ENCODE measurements at places on chromosomes 5 and 9.
A peak's percentile ranks its signal among the peaks of the same experiment; 100 is the strongest.

GRCh38 chr5:180670586-180671359 is 21.4 kb upstream of the FLT4 start:
- no peak overlapping the region for H3K27ac ChIP-seq
- H3K36me3 ChIP-seq, result no peaks in the 10 kb centered on the region
- no peak overlapping the region for H3K4me3 ChIP-seq
- peak; percentile 61 for DNase-seq
- H3K27me3 ChIP-seq, result peaks cover 26% of the 10 kb centered on the region
- no peaks in the 10 kb centered on the region for H3K4me1 ChIP-seq

DNA sequence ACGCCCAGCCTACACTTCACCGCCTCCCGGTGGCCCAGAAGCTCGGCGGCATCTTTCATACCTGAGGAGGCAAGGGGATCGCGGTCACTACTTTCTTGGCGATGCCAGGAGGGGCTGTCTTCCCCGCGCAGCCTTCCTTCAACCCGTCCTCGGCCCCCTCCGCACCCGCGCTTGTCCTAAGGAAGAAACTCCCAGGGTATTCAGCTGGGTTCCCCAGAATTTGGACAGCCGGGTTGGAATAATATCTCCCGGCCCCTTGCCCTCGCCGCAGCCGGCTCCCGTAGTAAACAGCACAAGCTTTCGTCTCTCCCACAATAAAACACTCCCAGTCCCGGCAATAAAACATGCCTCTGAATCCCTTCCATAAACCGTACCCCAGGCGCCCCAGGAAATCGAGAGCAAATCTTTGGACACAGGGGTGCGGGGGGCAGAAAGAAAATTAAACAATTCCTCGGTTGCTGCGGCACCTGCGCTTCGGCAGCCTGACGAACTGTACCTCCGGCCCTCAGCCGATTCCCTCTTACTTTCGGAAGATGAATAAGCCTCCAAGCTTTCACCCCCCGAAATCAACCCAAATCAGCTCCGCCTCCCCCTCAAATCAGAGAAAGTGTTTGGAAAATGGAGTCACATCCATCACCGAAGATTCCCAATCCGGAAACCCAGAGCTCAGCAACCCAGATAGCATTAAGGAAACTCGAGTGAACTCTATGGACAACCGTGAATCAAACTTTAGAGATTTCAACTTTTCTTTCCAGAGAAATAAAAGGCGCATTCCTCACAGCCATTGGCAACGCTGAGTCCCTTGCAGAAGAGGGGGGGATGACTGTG is 1.1 kb downstream of the OTP start:
- peaks cover 6% of the 10 kb centered on the region for H3K4me1 ChIP-seq
- H3K27ac ChIP-seq, result no peak overlapping the region
- peaks cover 100% of the 10 kb centered on the region for H3K27me3 ChIP-seq
- H3K36me3 ChIP-seq, result no peaks in the 10 kb centered on the region
- peak; percentile 42 for DNase-seq

DNA sequence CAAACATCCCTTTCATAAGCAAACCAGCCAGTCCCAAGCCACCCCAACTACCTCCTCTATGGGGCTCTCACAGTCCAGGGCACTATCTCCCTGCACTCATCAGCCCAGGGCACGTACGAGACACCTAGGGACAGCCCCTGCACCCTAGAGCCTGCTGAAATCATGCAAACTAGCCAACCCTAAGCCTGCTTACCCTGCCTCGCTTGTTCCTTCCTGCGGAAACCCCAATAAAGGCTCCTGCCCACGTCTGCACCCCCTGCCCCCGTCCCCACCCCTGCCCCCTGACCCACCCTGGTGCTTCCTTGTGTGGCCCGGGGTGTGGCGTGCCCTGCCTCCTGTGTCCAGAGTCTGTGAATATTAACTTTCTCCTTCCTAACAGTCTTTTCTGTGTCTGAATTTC is 135.9 kb downstream of the GADD45G start:
- H3K36me3 ChIP-seq, result no peaks in the 10 kb centered on the region
- DNase-seq, result no peak
- H3K4me1 ChIP-seq, result peaks cover 34% of the 10 kb centered on the region
- H3K27me3 ChIP-seq, result no peaks in the 10 kb centered on the region

- DNase-seq, result no peak
- no peak within 1 kb of the TSS for H3K4me3 ChIP-seq
- no peaks in the 10 kb centered on the region for H3K27me3 ChIP-seq
- H3K36me3 ChIP-seq, result no peaks in the 10 kb centered on the region
- H3K27ac ChIP-seq, result no peak within 1 kb of the TSS
- no peaks in the 10 kb centered on the region for H3K4me1 ChIP-seq
Measured at GRCh38 chr5:58491216-58491892, at the start of gene GAPT. Gene GAPT, plus strand, starts transcription at chr5:58491435. Its CDS starts 3,102 bp downstream, at chr5:58494537.

GRCh38 chr5:10662083-10662482 is 98.2 kb downstream of the ANKRD33B start:
- H3K27me3 ChIP-seq, result no peaks in the 10 kb centered on the region
- DNase-seq, result peak; percentile 54
- H3K4me3 ChIP-seq, result no peak overlapping the region
- peaks cover 7% of the 10 kb centered on the region for H3K4me1 ChIP-seq

- H3K36me3 ChIP-seq, result peaks cover 14% of the 10 kb centered on the region
- H3K27me3 ChIP-seq, result no peaks in the 10 kb centered on the region
- DNase-seq, result no peak
- no peak overlapping the region for H3K4me3 ChIP-seq
Measured at GRCh38 chr5:168401226-168401625, 85.0 kb upstream of the RARS1 start.

DNA sequence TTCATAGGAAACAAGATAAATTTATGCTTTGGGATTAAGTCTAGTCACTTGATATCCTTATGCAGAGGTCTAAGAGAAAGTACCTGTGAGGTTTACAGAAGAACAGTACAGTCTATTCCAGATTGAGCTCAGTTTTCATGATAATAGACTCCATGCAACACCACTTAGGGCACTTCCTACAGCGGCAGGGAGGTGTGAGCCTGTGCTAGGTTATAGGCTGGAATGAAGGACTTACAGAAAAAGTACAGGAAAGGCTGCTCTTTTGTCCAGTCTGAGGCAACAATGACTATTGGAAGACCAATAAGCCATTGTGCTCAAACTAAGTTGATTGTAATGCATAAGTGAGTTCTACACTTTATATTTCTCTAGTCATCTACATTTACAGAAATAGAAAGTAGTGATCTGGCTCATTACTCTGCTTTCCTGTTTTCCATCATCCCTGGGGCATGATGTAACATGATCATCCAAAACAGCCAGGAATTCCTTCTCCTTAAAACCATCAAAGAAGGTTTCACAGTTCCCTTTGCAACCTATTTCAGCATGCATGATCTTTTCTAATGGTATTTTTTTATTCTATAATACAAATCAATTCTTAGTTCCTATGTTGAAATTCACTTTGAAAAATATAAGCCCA is 322.8 kb downstream of the SLF1 start:
- peak overlapping the region; percentile 60 for H3K27ac ChIP-seq
- no peak for DNase-seq
- H3K27me3 ChIP-seq, result no peaks in the 10 kb centered on the region
- no peaks in the 10 kb centered on the region for H3K36me3 ChIP-seq
- H3K4me1 ChIP-seq, result no peaks in the 10 kb centered on the region
- H3K4me3 ChIP-seq, result no peak overlapping the region

DNA sequence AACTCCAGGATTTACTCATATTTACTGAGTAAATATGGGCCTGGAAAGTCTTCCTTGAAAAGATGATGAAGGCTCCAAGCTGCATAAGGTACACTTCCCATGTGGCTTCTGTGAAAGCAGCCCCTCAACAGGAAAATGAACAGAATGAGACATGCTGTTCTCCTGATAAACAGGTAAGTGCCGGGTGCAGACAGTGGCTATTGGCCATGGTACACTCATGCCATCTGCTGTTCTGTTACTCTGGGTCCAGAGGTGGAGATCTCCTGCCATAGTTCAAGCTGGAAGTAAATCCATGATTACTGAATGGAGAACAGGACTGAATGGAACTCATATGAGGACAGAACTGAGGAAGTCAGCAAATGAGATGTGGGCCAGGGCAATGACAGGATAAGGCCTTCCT is 103.6 kb downstream of the SLIT3 start:
- H3K36me3 ChIP-seq, result peaks cover 13% of the 10 kb centered on the region
- H3K4me3 ChIP-seq, result no peak overlapping the region
- H3K27ac ChIP-seq, result no peak overlapping the region
- peaks cover 2% of the 10 kb centered on the region for H3K4me1 ChIP-seq

DNA sequence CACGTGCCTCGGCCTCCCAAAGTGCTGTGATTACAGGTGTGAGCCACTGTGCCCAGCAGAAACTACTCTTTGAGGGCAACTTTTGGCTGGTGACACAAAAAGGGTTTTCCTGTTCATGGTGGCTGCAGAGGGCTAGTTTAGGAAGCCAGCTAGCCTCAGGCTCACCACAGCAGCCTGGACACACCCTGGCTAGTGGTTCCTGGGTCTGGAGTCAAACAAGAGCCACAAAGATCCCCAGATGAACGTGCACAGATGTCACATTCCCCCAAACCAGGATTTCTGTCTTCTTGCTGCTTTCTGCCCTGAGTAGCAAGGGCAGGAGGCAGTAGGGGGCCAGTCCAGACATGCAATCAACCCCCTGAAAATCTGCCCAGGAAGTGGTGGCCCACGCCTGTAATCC is 6.8 kb downstream of the HBEGF start:
- no peaks in the 10 kb centered on the region for H3K4me1 ChIP-seq
- no peak for DNase-seq
- H3K36me3 ChIP-seq, result peaks cover 23% of the 10 kb centered on the region
- no peak overlapping the region for H3K4me3 ChIP-seq
- no peaks in the 10 kb centered on the region for H3K27me3 ChIP-seq

GRCh38 chr9:85716031-85716877 is 25.5 kb downstream of the AGTPBP1 start:
- DNase-seq, result no peak
- H3K4me3 ChIP-seq, result no peak overlapping the region
- H3K27me3 ChIP-seq, result no peaks in the 10 kb centered on the region

GRCh38 chr9:124174433-124174832 is 83.3 kb upstream of the NEK6 start:
- no peak overlapping the region for H3K27ac ChIP-seq
- peaks cover 30% of the 10 kb centered on the region for H3K27me3 ChIP-seq
- no peak for DNase-seq
- H3K4me1 ChIP-seq, result no peaks in the 10 kb centered on the region
- no peaks in the 10 kb centered on the region for H3K36me3 ChIP-seq
- H3K4me3 ChIP-seq, result no peak overlapping the region

DNA sequence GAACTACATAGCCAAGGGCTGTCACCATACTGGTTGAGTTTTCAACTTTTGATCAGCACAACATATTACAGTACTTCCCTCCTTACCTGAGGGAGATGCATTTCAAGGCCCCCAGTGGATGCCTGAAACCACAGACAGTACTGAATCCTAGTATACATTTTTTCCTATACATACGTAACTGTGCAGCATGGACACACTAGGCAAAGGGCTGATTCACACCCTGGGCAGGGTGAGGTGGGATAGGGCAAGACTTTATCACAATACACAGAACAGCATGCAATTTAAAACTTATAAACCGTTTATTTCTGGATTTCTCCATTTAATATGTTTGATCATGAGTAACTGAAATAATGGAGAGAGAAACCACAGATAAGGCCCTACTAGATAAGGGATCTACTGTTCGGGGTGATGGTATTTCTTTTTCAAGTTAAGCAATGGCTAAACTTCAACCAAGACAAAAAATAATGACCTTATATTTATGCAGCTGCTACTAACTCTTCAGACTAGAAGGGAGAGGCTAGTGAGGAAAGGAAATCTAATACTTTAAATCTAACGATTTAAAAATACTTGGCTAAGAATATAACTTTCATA is 186.9 kb upstream of the GNA14 start:
- H3K4me3 ChIP-seq, result no peak overlapping the region
- no peak overlapping the region for H3K27ac ChIP-seq
- no peaks in the 10 kb centered on the region for H3K36me3 ChIP-seq
- no peak for DNase-seq
- peaks cover 20% of the 10 kb centered on the region for H3K4me1 ChIP-seq
- no peaks in the 10 kb centered on the region for H3K27me3 ChIP-seq

DNA sequence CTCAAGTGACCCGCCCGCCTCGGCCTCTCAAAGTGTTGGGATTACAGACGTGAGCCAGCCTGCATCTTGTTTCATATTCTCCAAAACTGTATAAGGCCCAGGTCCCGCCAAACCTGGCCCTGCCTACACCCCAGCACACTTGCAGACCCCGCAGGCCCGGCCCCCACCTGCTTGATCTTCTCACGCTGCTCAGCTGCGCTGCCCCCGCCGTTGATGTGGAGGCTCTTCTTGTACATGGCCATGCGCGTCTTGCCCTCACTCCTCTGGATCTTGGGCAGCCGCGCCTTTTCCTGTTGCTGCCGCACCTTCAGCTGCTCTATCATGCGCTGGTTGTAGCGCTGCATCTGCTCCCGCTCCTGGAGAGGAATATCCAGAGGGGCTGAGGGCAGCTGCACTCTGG is 49.0 kb upstream of the FBXW11 start:
- H3K27me3 ChIP-seq, result no peaks in the 10 kb centered on the region
- H3K4me1 ChIP-seq, result no peaks in the 10 kb centered on the region
- DNase-seq, result no peak
- H3K36me3 ChIP-seq, result peaks cover 13% of the 10 kb centered on the region

GRCh38 chr5:110807169-110807568 is 68.4 kb downstream of the SLC25A46 start:
- H3K27ac ChIP-seq, result no peak overlapping the region
- H3K27me3 ChIP-seq, result no peaks in the 10 kb centered on the region
- H3K4me3 ChIP-seq, result no peak overlapping the region
- H3K4me1 ChIP-seq, result no peaks in the 10 kb centered on the region
- no peaks in the 10 kb centered on the region for H3K36me3 ChIP-seq
- DNase-seq, result no peak

GRCh38 chr5:179731791-179732411 is 721 bp upstream of the MAML1 start:
- peaks cover 8% of the 10 kb centered on the region for H3K4me1 ChIP-seq
- peak overlapping the region; percentile 67 for H3K27ac ChIP-seq
- no peaks in the 10 kb centered on the region for H3K27me3 ChIP-seq
- 0 out of 2 replicates have a peak overlapping the region, but pooled peaks have one; percentile 3 for H3K4me3 ChIP-seq

GRCh38 chr9:110997847-110998246 is 40.4 kb downstream of the LPAR1 start:
- no peak for DNase-seq
- H3K36me3 ChIP-seq, result no peaks in the 10 kb centered on the region
- H3K4me3 ChIP-seq, result no peak overlapping the region
- peaks cover 16% of the 10 kb centered on the region for H3K4me1 ChIP-seq
- H3K27ac ChIP-seq, result no peak overlapping the region
- H3K27me3 ChIP-seq, result no peaks in the 10 kb centered on the region

GRCh38 chr5:125372694-125373631 is 626.5 kb upstream of the ZNF608 start:
- peak overlapping the region; percentile 85 for H3K27ac ChIP-seq
- no peak overlapping the region for H3K4me3 ChIP-seq
- H3K36me3 ChIP-seq, result no peaks in the 10 kb centered on the region
- no peaks in the 10 kb centered on the region for H3K27me3 ChIP-seq
- peaks cover 34% of the 10 kb centered on the region for H3K4me1 ChIP-seq

DNA sequence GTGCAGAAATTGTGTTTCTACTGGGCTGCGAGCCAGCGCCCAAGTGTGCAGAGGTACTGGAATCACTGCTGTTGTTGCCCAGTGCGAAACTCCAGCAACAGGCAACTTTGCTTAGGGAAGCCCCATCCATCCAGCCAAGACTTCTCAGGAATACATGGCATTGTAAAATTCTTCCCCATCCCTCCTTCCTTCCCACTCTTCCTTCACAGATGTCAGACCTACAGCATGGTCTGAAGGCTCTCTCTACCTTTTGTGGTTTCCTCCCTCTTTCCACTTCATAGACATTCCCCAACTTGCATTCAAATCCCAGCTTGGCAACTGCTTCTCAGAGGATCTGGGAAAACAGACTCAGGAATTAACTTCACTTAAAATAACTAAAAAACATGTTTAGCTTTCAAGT is 30.4 kb downstream of the ARL15 start:
- no peak overlapping the region for H3K27ac ChIP-seq
- no peaks in the 10 kb centered on the region for H3K4me1 ChIP-seq
- H3K4me3 ChIP-seq, result no peak overlapping the region
- H3K27me3 ChIP-seq, result no peaks in the 10 kb centered on the region
- no peaks in the 10 kb centered on the region for H3K36me3 ChIP-seq

- no peak overlapping the region for H3K4me3 ChIP-seq
- DNase-seq, result no peak
Measured at GRCh38 chr5:81146031-81146430, 87.1 kb upstream of the CKMT2 start.
